ENCODE measurements at places on chromosomes 6 and 20. TPM values are rescaled to one million over a fixed set of nuclear protein-coding genes. Genes with fewer than 3 reads are reported as not detected.

SLC22A3 gene
- polyA plus RNA-seq: 0.85 TPM

C2 gene
- polyA plus RNA-seq: 5.5 TPM

MMP24 gene
- polyA plus RNA-seq: 28.6 TPM

DEK gene
- 69.1 TPM for polyA plus RNA-seq

PKIB gene
- 8.3 TPM for polyA plus RNA-seq

DNA sequence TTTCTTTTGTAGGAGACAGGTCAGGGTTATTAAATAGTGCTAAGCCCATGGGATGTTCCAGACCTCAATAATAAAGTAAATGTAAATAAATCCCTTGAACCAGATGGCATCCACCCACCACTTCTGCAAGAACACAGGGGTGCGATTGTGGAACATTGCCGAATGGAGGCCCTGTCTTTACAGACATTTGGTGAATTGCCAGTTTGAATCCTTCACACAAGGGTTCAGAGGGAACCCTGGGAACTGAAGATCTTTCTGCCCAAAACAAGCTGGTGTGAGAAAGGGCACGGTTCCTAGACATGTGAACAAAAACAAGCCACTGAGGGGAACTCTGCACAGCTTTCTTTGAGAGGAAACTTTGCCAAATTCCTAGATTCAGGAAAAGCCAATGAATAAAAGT lies 30.2 kb upstream of the RNF8 start:
- DNase-seq: peak; percentile 77

DNA sequence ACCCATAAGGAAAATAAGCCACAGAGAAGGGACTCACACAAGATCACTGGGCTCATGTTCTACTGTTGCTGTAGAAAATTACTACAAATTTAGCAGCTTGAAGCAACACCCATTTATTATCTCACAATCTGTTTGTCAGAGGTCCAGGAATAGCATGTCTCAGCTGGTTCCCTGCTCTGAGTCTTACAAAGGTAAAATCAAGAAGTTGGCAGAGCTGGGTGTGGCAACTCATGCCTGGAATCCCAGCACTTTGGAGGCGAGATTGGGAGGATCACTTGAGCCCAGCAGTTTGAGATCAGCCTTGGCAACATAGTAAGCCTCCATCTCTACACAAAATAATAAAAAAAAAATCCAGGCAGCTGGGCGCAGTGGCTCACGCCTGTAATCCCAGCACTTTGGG lies 28.5 kb upstream of the ZNF831 start:
- no peak for DNase-seq

DNA sequence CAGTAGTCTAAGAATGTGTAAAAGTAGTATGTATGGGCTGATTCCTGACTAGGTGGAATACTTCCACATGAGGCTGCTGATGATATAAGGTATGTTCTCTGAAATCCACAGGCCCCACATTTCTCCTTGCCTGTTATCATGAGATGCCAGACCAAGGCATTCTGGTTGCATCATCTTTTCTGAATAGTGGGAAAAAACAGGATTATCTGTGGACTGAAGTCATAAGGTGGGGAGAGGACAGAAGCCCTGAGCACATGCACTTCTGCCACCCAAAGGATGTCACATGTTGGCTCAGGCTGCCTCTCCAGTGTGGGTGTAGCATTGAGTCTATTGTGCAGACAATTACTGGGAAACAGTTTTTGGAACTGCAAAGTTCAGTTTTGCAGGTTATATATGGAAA lies 184.5 kb upstream of the RAB32 start:
- DNase-seq: no peak

GRCh38 chr6:44511126-44511525 lies 123.6 kb downstream of the CDC5L start:
- no peak for DNase-seq

GRCh38 chr20:3890999-3891929 lies 2.1 kb downstream of the PANK2 start:
- no peak for DNase-seq

- peak; percentile 59 for DNase-seq
Measured at GRCh38 chr20:50635676-50636600, 55.4 kb downstream of the RIPOR3 start.

GRCh38 chr20:41304002-41304401 lies 13.5 kb downstream of the ZHX3 start:
- peak; percentile 26 for DNase-seq

DNA sequence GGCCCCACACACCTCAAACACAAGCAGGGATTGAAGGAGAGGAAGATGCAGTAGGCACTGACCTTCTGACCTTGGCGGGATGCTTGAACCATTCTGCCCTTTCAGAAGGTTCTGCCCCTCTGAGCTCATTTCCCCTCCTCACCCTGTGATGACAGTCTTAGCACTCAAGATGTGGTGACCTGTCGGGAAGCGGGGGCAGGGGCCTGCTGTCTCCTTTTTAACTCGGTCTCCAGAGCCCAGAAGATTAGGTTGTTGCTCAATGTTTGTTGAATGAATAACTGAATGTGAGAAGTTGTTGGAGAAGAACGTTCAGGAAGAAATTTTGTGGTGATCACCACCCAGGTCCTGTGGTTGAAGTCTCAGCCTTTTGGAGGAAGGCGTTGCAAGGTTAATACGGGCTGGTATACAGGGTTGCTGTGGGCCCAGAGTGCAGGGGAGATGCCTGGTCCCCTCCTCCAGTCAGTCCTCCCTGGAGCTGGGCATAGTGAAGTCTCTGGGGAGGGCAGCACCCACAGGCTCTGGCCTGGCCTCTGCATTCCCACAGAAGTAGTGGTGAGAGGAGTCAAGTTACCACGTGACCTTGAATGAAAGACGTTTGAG lies 49.7 kb upstream of the FUCA2 start:
- no peak for DNase-seq

DNA sequence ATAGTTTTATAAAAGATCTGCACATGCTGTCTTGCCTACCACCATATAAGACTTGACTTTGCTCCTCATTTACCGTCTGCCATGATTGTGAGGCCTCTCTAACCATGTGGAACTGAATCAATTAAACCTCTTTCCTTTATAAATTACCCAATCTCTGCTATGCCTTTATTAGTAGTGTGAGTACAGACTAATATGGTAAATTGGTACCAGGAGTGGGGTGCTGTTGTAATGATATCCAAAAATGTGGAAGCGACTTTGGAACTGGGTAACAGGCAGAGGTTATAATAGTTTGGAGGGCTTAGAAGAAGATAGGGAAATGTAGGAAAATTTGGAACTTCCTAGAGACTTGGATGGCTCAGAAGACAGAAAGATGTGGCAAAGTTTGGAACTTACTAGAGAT lies 64.2 kb upstream of the TFAP2D start:
- DNase-seq: no peak

- no peak for DNase-seq
Measured at GRCh38 chr6:23826572-23826971, 299.4 kb upstream of the NRSN1 start.

DNA sequence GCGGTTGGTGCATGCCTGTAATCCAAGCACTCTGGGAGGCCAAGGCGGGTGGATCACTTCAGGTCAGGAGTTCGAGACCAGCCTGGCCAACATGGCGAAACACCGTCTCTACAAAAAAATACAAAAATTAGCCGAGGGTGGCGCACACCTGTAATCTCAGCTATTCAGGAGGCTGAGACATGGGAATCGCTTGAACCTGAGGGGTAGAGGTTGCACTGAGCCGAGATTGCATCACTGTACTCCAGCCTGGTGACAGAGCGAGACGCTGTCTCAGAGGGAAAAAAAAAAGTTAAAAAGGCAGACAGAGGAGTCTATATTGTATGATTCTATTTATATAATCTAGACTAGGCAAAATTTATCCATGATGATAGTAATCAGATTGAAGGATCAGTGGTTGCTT lies 27.3 kb upstream of the PLCG1 start:
- DNase-seq: no peak

DNA sequence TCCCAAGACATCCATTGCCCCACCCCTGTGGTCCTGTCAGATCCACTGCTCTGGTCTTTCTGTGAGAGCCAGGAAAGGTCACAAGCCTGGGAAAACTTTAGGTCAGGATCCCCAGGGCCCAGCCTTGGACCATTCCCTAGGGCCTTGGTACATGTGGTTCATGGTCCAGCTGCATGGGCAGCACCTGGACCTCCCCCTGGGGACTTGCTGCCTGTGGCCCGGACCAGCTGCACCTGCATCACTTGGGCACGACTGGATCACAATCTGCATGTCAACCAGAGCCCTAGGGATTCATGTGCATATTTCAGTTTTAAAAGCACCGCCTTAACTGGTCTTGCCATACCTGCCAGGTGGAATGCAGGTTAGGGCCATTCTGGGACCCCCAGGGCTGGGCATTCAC lies 44.3 kb upstream of the MC3R start:
- DNase-seq: no peak

- peak; percentile 100 for DNase-seq
Measured at GRCh38 chr20:32357869-32358631, at the start of gene ASXL1. TSS of gene ASXL1 (plus strand) at chr20:32358331. CDS start at chr20:32358776, 445 bp downstream.

Data from brain (organoid and tissue), 16 donors.